Kidney epithelial cell (primary cell): ENCODE measurements at places on chromosomes 16 and 17.
A peak's percentile ranks its signal among the peaks of the same experiment; 100 is the strongest.

GRCh38 chr16:73956587-73957494, 339.8 kb upstream of the PSMD7 start:
- DNase-seq = peak; percentile 18

DNA sequence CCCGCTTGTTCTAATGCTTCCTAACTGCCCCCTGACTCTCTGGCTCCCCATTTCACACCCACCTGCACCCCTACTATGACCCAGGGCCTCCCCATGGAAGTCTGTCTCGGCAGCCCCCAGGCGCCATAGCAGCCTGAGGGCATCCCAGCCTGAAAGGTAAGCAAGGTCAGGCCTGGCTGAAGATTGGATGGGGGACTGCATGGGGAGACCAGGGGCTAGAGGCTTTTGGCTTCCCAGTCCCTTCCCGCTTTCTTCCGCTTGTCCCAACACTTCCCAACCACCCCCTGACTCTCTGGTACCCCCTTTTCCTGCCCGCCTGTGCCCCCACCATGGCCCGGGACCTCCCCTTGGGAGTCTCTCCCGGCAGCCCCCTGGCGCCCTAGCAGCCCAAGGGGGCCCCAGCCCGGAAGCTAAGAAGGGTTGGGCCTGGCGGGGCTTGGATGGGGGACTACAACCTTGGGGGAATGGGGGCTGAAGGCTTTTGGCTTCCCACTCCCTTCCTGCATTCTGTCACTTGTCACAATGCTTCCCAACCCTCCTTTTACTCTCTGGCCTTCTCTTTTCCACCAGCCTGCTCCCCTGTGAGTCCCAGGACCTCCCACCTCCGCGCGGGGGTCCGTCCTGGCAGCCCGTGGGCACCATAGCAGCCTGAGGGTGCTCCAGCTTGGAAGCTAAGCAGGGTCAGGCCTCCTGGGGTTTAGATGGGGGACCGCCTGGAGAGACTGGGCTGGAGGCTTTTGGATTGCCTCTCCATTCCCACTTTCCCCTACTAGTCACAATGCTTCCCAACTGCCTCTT, 2288.4 kb downstream of the TP53TG3F start:
- no peak for DNase-seq

GRCh38 chr16:30777591-30778297, 9.3 kb downstream of the ZNF629 start:
- DNase-seq = no peak

GRCh38 chr16:84672276-84673202, 24.2 kb downstream of the KLHL36 start:
- no peak for DNase-seq

GRCh38 chr16:28586466-28586865, 10.4 kb downstream of the SULT1A2 start:
- DNase-seq = no peak

GRCh38 chr17:71699907-71700306, 420.9 kb upstream of the SOX9 start:
- no peak for DNase-seq

- no peak for DNase-seq
These were observed 11.7 kb downstream of the ERN1 start for GRCh38 chr17:64117981-64118979.

DNA sequence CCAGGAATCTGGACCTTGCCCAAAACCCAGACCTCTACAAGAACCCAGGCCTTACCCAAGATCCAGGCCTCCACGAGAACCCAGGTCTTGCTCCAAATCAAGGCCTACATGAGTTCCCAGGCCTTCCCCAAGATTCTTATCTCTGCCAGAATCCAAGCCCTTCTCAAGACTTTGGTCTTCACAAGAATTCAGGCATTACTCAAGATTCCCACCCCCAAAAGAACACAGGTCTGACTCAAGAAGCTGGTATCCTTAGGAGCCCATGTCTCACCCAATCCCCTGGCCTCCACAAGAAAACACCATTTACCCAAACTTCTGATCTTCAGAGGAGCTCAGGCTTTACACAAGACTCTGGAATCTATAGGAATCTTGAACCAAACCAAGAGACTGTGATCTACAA, 2.6 kb downstream of the SPEM3 start:
- DNase-seq = no peak

- DNase-seq = no peak
These were observed 1.5 kb upstream of the MTHFSD start for GRCh38 chr16:86556576-86556975.

DNA sequence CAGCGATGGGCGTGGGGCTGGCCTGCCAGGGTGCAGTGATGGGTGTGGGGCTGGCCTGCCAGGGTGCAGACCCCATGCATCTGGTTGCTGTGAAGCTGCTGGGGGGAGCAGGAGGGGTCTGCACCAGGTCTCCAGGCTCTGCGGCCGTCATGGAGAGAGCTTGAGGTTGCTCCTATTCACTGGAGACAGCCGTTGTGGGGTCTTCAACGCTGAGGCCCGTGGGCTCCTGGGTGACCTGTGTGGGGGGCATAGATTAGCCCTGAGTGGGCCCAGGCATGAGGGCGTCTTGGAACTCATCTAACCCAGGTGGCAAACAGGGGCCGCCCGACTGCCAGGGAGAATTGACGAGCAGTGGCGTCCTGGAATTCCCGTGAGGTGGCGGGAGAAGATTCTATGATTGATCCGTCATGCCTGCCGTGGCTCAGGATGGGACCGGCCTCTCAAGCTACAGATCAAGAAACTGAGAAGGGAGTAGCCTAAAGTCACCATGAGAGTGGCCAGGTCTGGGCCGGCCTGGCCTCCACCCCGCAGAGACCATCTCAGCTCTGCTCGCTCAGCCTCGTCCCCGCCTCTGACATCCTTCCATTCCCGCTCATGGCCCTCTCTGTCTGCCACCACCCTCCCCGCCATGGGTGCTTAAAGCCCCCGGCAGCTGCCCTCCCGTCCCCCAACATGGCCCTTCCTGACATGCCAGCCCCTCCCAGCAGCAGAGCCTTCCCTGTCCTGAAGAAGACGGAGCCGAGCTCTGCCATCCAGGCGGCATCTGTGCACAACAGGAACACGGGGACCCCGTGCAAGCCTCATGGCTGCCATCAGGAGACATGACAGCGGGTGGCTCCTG, 50.7 kb upstream of the ACSF3 start:
- DNase-seq = no peak

DNA sequence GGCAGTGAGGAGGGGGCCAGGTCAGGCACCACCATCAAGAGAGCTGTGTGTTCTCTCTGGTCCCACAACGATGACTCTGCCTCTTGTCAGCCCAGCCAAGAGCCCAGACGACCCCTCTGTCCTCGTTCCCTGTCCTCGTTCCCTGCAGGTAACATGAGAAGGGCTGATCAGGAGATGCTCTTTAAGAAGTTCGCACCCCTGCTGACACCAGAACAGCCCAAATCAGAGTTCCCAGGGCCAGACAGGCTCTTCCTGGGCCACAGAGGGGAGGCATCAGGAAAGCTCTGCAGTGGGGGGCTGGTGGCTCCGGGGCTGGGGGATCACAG, 13.5 kb upstream of the DNAI2 start:
- DNase-seq = no peak

DNA sequence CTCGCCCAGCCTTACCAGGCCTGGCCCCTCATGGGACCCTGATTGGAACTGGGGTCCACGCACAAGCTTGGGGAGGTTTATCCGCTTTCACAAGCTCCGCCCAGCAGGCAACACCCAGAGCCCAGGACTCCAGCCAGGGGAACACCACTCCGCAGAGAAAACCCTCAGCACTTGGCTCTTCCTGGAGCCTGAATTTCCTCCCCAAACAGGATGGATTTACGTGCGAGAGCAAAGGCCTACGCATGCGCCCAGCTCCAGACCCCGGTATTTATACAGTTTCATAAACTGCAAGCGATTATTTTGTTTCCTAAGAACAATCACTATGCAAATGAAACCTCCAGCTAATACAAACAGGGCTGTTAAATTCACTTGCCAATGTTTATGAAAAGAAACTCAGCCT, 22.8 kb downstream of the ZNF423 start:
- no peak for DNase-seq

DNA sequence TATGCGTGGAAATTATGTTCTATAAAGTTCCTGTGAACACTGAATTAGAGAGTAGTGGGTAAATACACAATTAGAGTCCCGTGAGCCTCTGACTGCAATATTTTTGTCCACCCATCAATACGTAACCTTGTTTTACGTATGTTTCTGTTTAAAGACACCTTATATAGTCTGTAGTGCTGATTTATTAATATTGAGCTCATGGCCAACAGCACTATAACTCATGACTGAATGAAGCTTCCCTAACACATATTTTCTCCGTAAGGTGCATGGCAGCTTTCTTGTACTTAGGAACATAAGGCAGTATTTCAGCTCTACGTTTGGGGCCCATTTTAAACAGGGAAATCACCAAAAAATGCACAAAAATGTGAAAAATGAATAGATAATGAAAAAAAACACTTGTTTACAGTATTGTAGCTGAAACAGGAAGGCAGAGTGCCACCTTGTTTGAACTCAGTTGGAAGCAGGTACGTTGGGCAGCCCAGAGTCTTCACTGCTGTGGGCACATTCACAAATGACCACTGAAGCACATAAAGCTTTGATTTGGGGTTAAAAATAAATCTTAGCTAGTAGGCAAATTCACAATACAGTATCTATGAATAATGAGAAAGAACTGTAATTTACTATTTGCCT, 108.5 kb downstream of the CNTNAP4 start:
- no peak for DNase-seq

DNA sequence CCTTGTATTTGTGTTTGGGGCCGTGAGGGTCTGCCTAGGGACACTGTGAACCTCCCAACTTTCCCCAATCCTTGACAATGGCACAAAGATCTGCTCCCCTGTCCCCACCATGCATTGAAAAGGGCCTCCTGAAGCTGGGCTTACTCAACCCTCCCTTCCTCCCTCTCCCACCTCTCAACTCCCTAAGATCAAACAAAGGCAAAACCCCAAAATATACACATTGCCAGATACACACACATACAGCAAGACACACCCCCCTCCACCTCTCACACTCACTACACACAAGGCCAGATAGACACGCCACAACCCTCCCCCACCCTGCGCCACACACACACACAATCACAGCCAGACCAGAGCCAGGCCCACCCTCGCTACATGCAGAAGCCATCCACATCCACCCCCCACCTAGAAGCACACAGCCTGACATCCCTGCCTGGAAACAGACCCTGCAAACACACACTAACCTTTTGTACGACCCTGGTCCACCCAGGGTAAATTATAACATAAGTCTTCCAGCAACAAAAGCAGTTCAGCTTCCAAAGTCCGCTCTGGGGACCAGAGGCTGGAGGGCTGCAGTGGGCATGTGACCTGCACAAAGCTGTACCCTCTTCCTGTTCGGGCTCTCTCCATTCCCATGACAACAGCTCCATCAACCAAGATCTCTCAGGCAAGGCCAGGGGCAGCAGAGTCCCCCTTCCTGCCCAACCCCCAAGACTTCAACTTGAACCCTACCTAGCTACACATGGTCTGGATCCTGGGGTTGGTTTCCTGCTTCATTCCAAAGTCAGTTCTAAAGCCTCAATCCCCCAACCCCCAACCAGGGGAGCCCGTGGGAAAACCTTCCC, 1.9 kb downstream of the PCGF2 start:
- no peak for DNase-seq

DNA sequence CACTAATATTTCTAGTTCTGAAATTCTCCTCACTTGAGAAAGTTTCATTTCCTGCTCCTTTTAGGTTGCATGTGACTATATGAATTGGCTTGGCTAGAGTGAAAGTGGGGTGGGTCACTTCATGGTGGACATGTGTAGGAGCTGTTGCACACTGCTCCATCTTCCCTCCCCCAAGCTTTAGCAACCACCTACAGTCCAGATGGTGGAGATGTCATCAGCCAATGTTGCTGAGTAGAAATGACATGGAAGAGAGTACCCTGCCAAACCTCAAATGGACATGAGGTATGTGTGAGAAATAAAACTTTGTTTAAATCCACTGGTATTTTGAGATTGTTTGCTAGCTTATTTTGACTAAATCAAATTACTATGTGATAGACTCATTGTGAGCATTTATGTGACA, 281.5 kb downstream of the CA10 start:
- no peak for DNase-seq

- no peak for DNase-seq
These were observed 168.5 kb downstream of the GRIN2A start for GRCh38 chr16:10013774-10014173.
